Activated CD8-positive, alpha-beta T cell treated with anti-CD3 and anti-CD28 coated beads, Interleukin-2, amount 10 ng/mL, durations not matched to agents 7 days and 5 days (primary cell): ENCODE measurements at places on chromosomes 12 and 14. TPM values are rescaled to one million over a fixed set of nuclear protein-coding genes. Genes with fewer than 3 reads are reported as not detected.
A peak's percentile ranks its signal among the peaks of the same experiment; 100 is the strongest.

Gene GDF3
- not detected for total RNA-seq

Gene KRT1
- total RNA-seq, result not detected

Gene CLEC14A
- total RNA-seq, result not detected

Gene SLC6A15
- total RNA-seq, result not detected

Gene TSPAN11
- not detected for total RNA-seq

Gene GLT8D2
- total RNA-seq, result not detected

Gene TNFRSF1A
- 63.4 TPM for total RNA-seq

DNA sequence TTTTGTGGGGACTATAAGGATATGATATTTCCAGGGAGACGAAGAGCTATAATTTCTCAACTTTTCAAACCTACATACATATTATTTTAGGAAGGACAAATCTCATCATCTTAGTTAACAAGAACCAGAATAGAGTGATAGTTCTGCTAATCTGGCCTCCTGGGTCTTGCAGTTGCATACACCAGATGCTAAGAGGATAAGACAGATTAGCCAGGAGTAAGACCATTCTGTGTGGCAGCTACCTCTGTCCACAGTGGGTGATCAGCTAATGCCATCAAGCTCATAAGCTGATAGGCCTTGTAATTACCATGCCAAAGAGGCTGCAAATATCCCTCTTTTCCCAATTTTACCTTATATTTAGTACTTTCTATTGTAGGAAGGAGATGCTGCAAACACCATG lies 776.8 kb downstream of the NRXN3 start:
- DNase-seq, result no peak

DNA sequence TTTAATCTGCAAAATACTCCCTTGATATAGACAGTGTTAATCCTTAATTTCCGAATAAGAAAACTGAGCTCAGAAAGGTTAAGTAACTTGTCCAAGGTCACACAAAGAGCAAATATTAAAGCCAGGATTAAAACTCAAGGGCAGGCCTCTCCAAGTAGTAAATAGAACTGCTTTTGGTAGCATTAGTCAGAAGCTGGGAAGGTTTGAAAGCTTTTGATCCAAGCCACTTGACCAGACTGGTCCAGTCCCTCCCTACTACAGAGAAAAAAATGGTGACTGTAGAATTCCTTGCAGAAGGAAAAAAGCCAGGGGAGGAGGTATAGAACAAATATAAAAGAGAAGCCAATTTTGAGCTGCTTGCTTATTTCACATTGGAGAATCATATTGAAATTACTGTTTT lies 111.5 kb downstream of the NT5DC3 start:
- no peak for DNase-seq

- DNase-seq, result no peak
Measured at GRCh38 chr12:26268841-26269561, 73.6 kb downstream of the SSPN start.

- no peak for DNase-seq
Measured at GRCh38 chr14:91284146-91284790, 39.8 kb upstream of the GPR68 start.

GRCh38 chr12:49703647-49704137 lies 3.5 kb downstream of the FMNL3 start:
- DNase-seq, result peak; percentile 52

DNA sequence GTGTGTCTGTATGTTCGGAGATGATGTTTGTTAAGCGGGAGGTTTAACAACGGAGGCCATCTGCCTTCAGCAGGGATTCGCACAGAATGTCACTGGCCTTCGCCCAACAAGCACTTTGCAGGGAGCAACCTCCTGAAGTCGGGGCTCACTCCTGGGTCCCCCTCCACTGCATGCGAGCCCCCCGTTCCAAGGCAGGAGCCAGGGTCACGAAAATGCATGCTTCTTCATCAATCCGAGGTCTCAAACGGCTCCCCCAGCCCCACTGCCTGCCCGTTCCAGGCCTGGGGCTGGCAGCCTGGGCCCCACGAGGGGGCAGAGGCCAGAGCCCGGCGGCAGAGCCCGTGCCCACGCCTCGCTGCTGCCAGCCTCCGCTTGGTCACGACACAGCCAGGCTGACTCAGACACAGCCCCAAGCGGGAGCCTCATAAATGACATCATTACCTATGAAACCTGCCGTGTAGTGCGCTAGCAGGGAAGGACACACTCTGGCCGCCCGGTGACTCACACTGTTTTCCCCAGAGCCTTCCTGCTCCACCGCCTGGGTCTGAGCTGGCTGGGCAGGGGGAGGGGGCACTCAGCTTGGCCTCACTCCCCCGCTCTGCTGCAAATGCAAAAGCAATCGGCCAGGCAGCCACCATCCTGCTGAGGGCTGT lies 169.5 kb upstream of the RTL1 start:
- no peak for DNase-seq

DNA sequence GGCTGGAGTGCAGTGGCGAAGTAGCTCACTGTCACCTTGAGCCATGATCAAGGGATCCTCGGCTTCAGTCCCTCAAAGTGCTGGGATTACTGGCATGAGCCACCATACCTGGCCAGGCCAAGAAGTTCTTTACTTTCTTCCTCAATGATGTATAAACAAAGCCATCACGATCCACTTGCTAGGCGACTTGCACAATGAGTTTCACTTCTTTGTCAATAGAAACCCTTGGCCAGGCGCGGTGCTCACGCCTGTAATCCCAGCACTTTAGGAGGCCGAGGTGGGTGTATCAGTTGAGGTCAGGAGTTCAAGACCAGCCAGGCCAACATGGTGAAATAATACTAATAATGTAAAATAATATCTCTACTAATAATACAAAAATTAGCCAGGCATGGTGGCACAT lies 14.4 kb upstream of the SPSB2 start:
- no peak for DNase-seq

- DNase-seq, result no peak
Measured at GRCh38 chr12:113794774-113795173, 171.4 kb downstream of the RBM19 start.

DNA sequence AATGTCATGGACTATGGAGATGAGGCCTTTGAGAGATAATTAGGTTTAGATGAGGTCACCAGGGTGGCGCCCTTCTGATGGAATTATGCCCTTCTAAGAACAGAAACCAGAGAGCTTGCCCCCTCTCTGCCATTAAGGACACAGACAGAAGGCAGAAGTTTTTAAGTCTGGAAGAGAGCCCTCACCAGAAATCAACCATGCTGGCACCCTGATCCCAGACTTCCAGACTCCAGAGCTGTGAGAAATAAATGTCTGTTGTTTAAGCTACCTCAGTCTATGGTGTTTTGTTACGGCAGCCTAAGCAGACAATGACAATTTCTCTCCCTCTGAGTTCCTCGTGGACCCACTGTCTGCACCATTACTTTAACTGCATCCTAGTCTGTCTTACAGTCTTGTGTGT lies 382.0 kb downstream of the GXYLT1 start:
- no peak for DNase-seq

DNA sequence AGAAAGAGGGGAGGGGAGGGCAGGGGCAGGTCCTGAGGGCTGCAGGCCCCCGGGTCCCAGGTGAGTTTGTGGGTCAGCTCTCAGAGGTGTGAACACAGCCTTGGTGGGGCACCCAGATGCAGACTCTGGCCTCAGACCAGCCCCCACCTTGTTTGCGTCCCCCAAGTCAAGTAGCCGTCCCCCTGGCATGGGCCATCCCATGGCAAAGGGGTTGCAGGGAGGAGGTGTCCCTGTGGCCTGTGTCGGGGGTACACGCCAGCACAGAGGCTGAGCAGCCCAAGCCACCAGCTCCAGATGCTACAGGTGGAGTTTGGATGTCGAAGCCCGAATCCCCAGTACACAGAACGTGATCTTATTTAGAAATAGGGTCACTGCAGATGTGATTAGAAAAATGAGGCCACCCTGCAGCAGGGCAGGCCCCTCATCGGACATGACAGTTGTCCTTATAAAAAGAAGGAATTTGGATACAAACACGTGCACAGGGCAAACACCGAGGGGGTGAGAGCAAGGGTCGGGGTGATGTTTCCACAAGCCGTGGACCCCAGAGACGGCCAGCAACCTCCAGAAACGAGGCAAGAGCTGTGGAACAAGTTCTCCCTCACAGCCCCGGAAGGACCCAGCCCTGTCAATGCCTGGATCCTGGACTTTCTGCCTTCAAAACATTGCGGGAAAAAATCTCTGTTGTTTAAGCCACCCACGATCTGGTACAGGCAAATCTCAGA lies 141.2 kb upstream of the C14orf180 start:
- peak; percentile 18 for DNase-seq
